Left forelimb (tissue), 1 donor: ENCODE measurements at places on chromosomes 3 and 15.
A peak's percentile ranks its signal among the peaks of the same experiment; 100 is the strongest.

DNA sequence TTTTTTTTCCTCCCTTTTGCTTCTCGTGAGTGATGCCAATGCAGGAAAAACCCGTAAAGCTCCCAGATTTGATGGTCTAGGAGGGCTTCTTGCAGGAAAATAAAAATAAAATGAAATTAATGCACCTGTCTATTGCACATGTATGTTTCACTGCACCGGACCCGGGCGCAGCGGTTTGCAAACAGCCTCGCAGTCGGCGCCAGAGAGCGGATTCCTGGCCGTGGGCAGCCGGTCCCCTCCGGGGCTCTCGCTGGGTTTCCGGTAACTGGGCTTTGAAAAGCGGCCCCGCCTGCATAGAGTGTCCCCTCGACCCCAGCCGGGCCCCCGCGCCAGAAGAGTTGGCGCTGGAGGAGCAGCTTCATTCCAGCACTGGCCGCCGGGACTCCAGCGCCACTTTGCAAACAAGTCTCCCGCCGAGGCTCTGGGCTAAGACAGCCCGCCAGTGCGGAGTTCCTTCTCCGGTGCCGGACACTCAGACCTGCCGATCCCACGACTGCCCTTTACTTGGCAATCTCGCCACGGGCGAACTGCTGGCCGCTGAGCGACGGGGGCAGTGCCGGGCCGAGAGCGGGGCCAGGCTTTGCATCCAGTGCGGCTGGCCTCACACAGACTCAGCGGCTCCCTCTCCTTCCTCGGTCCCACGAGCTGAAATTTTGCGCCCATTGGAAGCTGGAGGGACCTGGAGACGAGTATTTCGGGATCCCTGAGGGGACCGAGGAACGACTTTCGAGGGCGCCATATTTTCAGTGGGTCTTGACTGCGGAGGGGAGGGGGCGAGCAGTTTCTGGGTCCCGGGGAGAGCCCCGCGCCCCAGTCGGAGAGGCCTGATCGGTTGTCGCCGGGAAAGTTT is 225.9 kb upstream of the C2CD4B start:
- peak; percentile 83 for DNase-seq

GRCh38 chr3:68228856-68229255 is 574.4 kb upstream of the SUCLG2 start:
- no peak for DNase-seq

- no peak for DNase-seq
Measured at GRCh38 chr15:72338617-72339321, 18.8 kb upstream of the CELF6 start.

DNA sequence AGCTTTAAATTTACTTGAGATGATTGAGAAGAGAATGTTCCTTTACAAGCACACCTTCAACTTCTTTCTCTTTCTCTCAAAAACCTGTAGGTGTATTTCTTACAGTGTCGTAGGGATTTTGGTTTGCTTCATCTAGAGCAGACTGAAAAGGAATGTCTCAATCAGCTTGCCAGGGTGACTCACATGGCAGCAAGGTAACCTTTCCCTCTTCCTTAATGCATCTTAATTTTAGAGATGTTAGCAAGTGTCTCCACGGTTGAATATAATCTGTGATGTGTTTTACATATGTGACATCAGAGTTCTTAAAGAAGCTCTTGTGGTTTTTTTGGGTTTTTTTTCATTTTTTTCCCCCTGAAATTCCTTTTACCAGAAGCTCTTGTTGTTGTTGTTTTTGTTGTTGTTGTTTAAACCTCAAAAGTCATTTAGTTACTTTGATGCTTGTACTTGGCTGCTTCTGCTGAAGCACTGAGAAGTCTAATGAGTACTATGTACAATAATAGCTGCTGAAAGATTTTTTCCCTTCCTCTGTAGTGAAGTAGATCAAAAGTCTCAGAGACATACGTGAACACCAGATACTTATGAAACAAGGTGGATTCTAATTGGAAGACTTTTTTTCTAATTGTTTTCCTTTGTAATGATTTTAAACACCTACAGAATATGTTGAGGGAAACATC is 83.1 kb downstream of the RETNLB start:
- no peak for DNase-seq

DNA sequence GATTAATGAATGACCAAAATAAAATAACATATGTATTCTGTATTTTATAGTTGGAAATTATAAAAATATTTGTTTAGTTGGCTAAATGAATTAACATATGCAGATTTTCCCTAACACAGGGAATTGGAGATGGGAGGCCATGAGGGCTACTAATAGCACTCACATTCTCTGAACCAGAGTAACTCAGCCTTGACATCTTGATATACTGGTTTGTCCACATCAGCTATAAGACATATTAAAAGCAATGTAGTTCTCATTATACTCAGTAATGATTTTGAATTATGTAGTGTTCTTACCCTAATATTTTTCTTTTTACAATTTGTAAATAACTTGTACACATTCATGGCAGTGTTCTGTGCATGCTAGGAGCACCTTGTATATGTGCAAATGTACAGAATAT is 255.9 kb downstream of the EPHA6 start:
- DNase-seq = no peak

DNA sequence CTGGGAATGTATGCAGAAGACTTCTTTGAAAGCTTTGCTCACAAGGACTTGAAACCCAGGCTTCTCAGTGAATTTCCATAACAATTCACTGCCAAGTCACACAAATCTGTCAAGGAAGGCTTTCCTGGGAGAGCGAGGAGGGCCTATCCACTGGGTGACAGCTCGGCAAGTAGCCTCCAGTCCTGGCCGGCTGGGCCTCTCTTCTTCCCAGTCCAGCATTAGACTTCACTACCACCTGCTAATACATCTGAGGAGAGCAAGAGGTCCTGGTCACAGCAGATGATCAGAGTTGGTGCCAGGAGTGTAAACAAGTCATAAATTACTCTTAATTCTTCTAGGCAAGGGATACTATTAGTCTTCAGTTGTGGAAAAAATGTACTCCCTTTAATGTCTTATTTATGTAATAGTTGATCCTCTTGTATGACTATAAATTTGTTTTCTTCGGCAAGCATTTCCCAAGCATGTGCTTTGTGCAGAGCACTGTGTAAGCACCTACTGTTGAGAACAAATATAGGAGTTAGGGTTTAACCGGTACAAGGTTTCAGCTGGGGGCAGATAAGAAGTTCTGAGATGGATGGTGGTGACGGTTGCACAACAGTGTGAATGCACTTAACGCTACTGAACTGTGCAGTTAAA is 162.9 kb downstream of the VGLL4 start:
- no peak for DNase-seq

GRCh38 chr15:91308855-91309254 is 208.8 kb downstream of the SV2B start:
- no peak for DNase-seq

GRCh38 chr3:23735535-23736326 is 70.0 kb upstream of the UBE2E1 start:
- DNase-seq = no peak
